ENCODE measurements at places on chromosomes 4 and X.

GRCh38 chr4:151389311-151389710, 19.7 kb upstream of the FHIP1A start:
- no peak for DNase-seq

DNA sequence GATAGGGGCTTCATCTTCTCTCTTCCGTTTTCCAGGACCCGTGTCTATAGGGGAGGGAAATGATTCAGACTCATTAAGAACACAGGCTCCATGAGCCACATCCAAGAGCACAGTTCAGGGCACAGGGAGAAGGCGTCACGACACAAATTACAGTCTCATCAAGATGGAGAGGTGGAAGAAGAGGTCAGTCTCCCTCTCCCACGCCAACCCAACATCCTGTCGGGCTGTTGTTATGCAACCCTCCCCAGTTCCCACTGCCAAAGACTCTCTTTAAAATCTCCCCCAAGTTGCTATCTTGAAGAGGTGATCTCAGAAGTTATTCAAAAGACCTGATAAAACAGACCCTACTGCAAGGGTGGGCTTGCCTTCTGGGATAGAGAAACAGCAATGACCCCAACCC, 12.6 kb downstream of the ZMYM3 start:
- DNase-seq, result no peak

GRCh38 chr4:89111833-89112563, 665 bp downstream of the TIGD2 start:
- DNase-seq, result no peak

- DNase-seq, result no peak
Observed at GRCh38 chrX:39161611-39162255, 360.5 kb downstream of the MID1IP1 start.

GRCh38 chr4:6472387-6473263, at the start of gene PPP2R2C:
Gene PPP2R2C, minus strand, starts transcription at chr4:6472614. Its CDS starts 385 bp downstream, at chr4:6472229.
- no peak for DNase-seq

DNA sequence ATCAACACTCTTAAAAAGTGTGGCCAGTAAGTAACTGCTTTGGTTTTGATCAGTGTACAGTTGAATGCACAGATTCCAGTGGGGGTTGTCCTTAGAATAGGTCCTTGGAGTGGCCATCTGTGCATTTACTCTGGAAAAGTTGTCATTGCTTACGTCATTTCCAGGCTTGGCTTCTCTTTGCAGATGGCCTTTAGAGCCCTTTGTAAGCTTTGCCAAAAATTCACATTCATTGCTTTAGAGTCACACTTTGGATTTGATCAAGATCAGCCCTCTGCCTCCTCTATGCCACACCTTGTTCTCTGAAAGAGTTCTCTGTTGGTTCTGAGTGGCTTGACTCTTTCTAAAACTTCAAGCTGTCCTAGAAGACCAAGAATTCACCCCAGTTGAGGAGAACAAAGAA, 83.9 kb downstream of the MAMLD1 start:
- no peak for DNase-seq

GRCh38 chrX:71532078-71532752, 689 bp upstream of the OGT start:
- DNase-seq, result peak; percentile 57

- DNase-seq, result no peak
Observed at GRCh38 chrX:15988661-15989603, 134.3 kb upstream of the AP1S2 start.

DNA sequence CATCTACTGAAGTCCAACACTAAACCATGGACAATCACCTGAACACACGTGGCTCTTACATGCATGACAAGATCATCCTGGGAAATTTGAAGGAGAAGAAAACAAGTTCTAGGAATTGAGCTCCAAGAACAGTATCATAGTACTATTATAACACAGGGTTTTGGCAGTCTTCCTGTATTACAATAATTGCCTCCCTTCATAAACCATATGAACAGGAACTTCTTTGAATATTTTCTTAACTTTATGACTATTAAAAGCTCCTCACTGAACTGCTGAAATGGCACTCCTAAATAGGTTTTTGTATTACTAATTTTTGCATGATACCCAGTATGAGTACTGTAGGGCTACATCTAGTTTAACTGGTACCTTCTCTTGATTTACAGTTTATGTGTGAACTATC, 130.0 kb downstream of the ZAR1 start:
- DNase-seq, result no peak

DNA sequence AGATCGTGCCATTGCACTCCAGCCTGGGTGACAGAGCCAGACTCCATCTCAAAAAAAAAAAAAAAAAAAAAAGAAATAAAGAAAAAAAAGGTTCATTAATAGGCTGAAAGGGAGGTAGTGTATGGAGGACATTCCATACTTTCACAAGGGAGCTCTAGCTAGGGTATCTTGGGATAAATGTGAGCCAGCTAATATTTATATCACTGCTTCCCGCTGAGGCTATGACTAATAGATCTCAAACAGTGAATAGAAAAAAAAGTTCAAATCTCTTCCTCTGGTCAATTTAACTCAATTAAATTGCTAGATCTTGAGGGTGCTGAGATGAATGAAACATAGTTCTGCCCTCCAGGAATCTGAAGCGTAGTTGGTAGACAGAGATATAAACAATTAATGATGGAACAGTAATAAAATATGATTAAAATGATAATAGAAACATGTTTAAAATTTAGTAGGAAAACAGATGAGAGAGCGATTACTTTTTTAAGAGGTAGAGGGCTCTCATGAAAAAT, 55.7 kb upstream of the SHISA3 start:
- DNase-seq, result no peak

DNA sequence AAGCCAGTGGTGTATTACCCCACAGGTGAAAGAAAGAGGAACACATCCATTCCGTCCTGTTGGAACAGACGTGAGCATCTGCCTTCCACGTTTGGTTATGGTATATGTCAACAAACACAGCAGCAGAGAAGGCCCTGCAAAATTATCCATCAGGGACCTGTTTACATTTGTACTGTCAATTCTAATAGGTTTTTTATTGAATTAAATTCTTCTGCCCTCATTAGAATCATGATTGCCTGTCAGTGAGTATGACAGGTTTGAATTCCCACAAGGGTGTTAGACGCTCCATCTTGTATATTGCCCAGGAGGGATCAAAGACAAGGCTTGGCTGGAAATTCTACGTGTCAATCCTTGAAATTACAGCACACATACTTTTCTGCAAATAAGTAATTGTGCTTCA, 339.9 kb upstream of the NOCT start:
- no peak for DNase-seq

GRCh38 chr4:101020956-101021355, 326.4 kb downstream of the PPP3CA start:
- no peak for DNase-seq

- no peak for DNase-seq
Observed at GRCh38 chrX:40092808-40093435, 4.8 kb downstream of the BCOR start.
